Smooth muscle cell of the coronary artery (primary cell): ENCODE measurements at places on chromosomes 7 and 10. TPM values are rescaled to one million over a fixed set of nuclear protein-coding genes. Genes with fewer than 3 reads are reported as not detected.

The ZNF425 gene
- total RNA-seq = 3.6 and 4.2 TPM in 2 replicates

The WNT8B gene
- not detected in 2 replicates for total RNA-seq

The GRM3 gene
- total RNA-seq = not detected in 2 replicates

The EBF3 gene
- 3.9 and 8.8 TPM in 2 replicates for total RNA-seq

The VPS50 gene
- total RNA-seq = 21.5 and 31.2 TPM in 2 replicates

The FEZF1 gene
- not detected in 2 replicates for total RNA-seq

The IKZF5 gene
- total RNA-seq = 1.1 and 2.2 TPM in 2 replicates

The GIMAP5 gene
- total RNA-seq = 0.08 and 0.12 TPM in 2 replicates

The ZNF853 gene
- total RNA-seq = 0.59 and 5.5 TPM in 2 replicates

The NUTM2A gene
- total RNA-seq = 0.12 and 0.15 TPM in 2 replicates

The MYL10 gene
- total RNA-seq = not detected in 2 replicates

The TEX36 gene
- not detected in 2 replicates for total RNA-seq

The FAM24B gene
- 3.8 and 4.3 TPM in 2 replicates for total RNA-seq

The TTYH3 gene
- total RNA-seq = 15.9 and 36.8 TPM in 2 replicates

The DNAAF5 gene
- 9.2 and 9.8 TPM in 2 replicates for total RNA-seq

The ERV3-1 gene
- total RNA-seq = 4.9 and 16.2 TPM in 2 replicates

The UFSP1 gene
- 1.2 and 5.7 TPM in 2 replicates for total RNA-seq

The AKR1C8 gene
- total RNA-seq = not detected in 2 replicates

The NUTM2E gene
- total RNA-seq = under 0.01 TPM in 1 of 2 replicates, not detected in the other

The CAMK2B gene
- 0.23 and 0.59 TPM in 2 replicates for total RNA-seq

The TCAF2 gene
- 1.4 and 2.1 TPM in 2 replicates for total RNA-seq

The SP4 gene
- 1.9 and 3.3 TPM in 2 replicates for total RNA-seq

The SPDYE11 gene
- not detected in 2 replicates for total RNA-seq

The YKT6 gene
- 41.7 and 128 TPM in 2 replicates for total RNA-seq

The NEUROD6 gene
- not detected in 2 replicates for total RNA-seq

The TAX1BP1 gene
- 66.6 and 110 TPM in 2 replicates for total RNA-seq

The FAM25C gene
- total RNA-seq = not detected in 2 replicates

The ASAH2 gene
- total RNA-seq = 0.12 and 1.1 TPM in 2 replicates

The DLX6 gene
- total RNA-seq = not detected in 2 replicates

The ST8SIA6 gene
- 0.12 and 0.15 TPM in 2 replicates for total RNA-seq

The C1GALT1 gene
- 11.1 and 12.6 TPM in 2 replicates for total RNA-seq

The STOX1 gene
- total RNA-seq = under 0.01 and 0.12 TPM in 2 replicates

The FFAR4 gene
- not detected in 2 replicates for total RNA-seq

The UCMA gene
- total RNA-seq = not detected in 2 replicates

The LBX1 gene
- total RNA-seq = not detected in 2 replicates

The SPDYE9 gene
- total RNA-seq = not detected in 2 replicates

The PTF1A gene
- not detected in 2 replicates for total RNA-seq

The CFAP43 gene
- total RNA-seq = 0.08 and 0.23 TPM in 2 replicates

The UCN3 gene
- total RNA-seq = not detected in 2 replicates

The CYP26A1 gene
- 0.08 TPM in 1 of 2 replicates, not detected in the other for total RNA-seq

The HMX2 gene
- not detected in 2 replicates for total RNA-seq

The FBH1 gene
- 117 and 181 TPM in 2 replicates for total RNA-seq

The HYAL4 gene
- not detected in 2 replicates for total RNA-seq

The GATA3 gene
- total RNA-seq = 0.08 TPM in 1 of 2 replicates, not detected in the other

The SFR1 gene
- 1.2 and 4.4 TPM in 2 replicates for total RNA-seq

The SNX8 gene
- total RNA-seq = 10.9 and 20.1 TPM in 2 replicates

The CDC14C gene
- total RNA-seq = 0.08 TPM in 1 of 2 replicates, not detected in the other

The PDK4 gene
- total RNA-seq = 0.15 and 5.3 TPM in 2 replicates

The INHBA gene
- 14.9 and 129 TPM in 2 replicates for total RNA-seq

The CHRM2 gene
- not detected in 2 replicates for total RNA-seq
